ENCODE measurements at places on chromosomes 1 and 21.
A peak's percentile ranks its signal among the peaks of the same experiment; 100 is the strongest.

DNA sequence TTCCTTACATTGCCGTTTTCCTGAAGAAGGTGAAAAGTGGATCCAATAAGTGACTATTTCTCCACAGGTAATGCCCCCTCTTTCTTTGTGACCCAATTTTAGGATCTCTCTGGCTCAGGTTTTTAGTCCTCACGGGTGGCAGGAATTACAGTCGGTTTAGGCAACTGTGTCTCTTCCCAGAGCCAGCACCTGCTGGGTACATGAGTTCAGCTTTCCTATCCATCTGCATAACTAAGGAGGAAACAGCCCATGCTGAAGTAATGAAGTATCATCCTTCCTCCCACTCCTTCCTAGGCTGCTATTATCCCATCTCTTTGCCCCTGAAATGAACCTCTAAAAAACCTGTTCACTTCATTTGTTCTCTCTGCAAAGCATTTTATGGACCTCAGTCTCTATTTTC, 544.6 kb downstream of the NEGR1 start:
- DNase-seq = no peak

- no peak for DNase-seq
Observed at GRCh38 chr21:42635848-42636519, 17.4 kb upstream of the PDE9A start.

DNA sequence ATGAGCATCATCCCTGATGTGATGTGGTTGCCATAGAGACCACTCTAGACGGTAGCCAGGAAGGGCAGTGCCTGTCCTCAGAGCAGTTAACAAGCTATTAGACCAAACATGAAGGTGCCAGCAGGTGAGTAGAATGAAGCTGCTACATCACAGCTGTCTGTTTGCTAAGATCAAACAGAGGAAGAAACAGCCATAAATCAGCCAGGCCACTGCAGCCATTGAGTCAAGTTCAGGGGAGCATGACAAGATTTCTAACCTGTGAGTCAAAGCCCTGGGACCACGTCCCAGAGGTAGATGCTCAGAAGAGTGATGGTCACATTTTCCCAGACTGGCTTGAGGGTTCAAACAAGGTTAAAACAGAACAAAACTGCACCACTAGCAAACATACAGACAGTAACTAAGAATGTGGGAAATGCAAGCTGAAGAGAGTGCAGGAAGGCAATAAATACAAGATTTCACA, 450.6 kb upstream of the DAB1 start:
- no peak for DNase-seq

- peak; percentile 98 for DNase-seq
Observed at GRCh38 chr1:248858891-248859889, at the start of gene ZNF692. Gene ZNF692 (minus strand): TSS chr1:248859085. CDS start chr1:248858309, 776 bp downstream.

DNA sequence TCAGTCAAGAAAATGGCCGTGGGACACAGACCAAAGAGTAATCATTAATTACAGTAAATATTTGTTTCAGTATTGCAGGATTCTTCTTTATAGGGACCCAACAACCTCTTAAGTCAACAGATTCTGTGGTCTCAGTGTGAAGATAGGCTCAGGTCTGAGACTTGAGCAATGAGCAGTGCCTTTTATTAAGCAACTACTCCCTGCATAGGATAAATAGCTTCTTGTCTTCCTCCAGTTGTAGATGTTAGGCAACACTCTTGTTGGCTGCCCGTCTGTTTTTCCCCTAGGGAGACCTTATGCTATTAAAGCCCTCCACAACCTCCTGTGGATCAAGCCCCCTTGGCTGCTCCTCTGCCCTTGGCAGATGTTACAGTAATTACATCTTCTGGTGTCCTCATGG, 1.8 kb upstream of the OMA1 start:
- DNase-seq = no peak

DNA sequence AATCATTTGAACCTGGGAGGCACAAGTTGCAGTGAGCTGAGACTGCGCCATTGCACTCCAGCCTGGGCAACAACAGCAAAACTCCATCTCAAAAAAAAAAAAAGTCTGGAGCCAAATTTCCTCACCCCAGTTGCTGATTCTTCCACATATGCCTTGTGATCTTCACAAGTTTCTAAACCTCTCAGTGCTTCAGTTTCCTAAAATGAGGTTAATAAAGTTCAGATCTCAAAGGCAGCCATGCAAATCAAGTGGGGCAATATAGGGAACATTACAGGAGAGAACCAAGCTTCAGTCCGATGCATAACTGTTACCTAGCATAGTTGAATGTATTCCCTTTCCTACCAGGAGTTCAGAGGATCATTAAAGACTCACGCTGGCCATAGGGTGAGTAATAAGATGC, 4.8 kb downstream of the ITLN1 start:
- no peak for DNase-seq

GRCh38 chr1:228975238-228975907, 240.1 kb downstream of the RHOU start:
- no peak for DNase-seq

- DNase-seq = no peak
Observed at GRCh38 chr1:14142397-14143100, 442.6 kb downstream of the PRDM2 start.

- DNase-seq = no peak
Observed at GRCh38 chr1:30342535-30343141, 380.7 kb downstream of the MATN1 start.

DNA sequence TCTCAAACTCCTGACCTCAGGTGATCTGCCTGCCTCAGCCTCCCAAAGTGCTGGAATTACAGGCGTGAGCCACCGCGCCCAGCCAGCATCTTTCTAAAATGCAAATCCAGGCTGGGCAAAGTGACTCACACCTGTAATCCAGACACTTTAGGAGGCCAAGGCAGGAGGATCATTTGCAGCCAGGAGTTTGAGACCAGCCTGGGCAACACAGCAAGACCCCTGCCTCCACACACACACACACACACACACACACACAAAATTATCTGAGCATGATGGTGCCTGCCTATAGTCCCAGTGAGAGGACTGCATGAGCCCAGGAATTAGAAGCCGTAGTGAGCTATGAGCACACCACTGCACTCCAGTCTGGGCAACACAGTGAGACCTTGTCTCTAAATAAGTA, 16.8 kb upstream of the PABPC4 start:
- no peak for DNase-seq

DNA sequence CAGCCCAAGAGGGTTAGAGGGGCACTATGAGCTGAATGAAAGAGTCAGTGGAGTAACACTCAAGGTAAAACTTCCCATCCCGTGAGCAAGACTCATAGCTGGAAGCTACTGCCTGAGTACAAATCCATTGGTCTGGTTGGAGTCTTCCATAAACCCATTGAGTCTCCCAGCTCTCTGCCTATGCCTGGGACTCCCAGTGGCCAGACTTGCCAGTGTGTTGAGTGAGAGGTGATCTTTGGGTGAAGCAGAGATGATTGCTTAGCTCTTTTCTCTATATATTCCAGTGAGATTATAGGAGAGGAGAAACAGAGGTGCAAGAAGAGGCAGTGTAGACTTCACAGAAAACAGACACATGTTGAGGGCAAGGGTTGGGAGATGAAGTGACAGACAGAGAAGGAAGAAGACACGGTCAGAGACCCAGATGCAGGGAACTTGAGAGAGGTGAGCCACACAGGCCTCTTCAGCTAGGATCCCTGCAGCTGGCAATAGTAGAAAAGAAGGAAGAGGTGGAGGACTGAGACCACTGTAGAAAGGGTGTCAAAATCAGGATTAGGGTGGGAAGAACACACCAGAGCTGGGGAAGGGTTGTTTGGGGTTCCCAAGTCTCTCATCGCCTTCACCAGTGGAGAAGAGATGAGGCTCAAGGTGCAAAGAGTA, 3.7 kb downstream of the FOXD2 start:
- DNase-seq = no peak

GRCh38 chr1:44554706-44555105, 119.6 kb downstream of the TMEM53 start:
- no peak for DNase-seq

- peak; percentile 26 for DNase-seq
Observed at GRCh38 chr1:6358757-6359201, 34.8 kb downstream of the ACOT7 start.

GRCh38 chr1:202858331-202858730, 30.6 kb downstream of the RABIF start:
- no peak for DNase-seq

DNA sequence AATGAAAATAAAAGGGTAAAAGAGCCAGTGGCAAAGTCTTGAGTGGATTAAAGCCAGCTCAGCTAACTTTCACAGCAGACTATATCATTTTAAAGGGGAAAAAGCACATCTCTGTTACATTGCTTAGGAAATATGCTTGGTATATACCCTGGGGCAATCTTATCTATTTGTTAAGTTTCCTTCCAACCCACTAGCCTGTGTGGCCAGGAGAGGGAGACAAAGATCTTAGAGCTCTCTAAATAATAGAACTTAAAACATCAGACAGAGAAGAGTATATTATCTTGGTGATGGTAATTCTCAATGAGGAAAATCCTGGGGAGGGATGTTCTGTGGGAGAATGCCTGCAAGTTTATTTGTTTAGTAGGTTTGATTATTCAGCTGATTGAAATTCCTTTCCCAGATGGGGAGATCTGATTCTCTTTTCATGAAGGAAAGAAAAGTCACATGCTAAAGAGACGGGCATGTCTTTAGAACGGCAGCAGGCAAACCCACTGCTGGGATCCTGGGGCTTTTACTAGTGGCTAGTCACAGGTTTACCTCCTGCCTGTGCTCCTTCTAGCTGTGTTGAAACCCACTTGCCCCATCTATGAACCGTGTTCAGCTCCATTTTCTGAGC, 3.6 kb downstream of the KCNE2 start:
- peak; percentile 49 for DNase-seq

GRCh38 chr1:114979278-114979891, 50.2 kb upstream of the TSHB start:
- DNase-seq = peak; percentile 76

DNA sequence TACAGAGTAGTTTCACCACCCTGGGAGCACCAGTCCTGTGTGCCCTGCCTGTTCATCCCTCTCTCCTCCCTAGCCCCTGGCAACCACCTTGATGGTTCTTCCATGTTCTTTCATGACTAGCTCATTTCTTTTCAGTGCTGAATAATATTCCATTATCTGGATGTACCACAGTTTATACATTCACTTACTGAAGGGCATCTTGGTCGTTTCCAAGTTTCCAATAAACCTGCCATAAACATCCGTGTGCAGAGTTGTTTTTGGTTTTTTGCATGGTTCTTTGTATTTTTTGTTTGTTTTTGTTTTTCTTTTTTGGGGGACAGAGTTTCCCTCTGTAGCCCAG, 13.9 kb downstream of the TIAM1 start:
- no peak for DNase-seq

DNA sequence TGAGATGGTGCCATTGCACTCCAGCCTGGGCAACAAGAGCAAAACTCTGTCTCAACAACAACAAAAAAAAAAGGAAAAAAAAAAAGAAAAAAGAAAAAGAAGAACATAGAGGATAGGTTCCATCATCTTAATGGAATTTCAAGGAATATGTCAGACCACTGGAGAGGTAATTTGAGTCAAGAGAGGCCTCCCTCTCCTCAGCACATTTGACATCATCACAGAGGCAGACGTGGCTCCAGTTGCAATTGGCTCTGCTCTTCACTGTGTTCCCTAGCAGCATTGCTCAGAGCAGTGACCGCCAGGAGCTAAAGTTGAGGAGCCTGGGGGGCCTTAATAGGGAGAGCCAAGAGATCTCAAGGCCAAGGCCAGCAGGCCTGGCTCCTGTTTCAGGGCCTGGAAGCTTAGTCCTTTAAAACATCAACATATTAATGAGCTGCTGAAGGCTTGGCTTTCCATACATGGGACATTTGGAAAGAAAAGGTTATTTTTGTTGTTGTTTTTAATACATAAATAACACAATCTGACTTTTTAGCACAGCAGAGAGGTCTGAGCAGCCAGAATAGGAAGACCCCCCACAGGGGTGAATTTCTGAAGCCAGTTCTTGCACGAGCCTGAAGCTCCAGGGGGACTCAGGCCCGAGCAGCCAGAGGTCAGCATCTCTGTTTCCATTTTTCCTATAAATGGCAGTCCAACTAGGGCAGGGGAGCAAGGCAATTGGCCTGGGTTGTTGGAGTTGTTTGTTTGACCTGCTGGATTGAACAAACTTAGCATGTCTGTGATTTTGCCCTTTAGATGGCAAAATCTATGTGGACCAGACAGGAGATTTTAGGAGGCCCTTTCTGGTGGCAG, 118.3 kb upstream of the FGGY start:
- DNase-seq = no peak

GRCh38 chr1:221743416-221744208, 1.7 kb upstream of the DUSP10 start:
- no peak for DNase-seq

GRCh38 chr1:8969937-8970336, 24.3 kb downstream of the CA6 start:
- no peak for DNase-seq

- no peak for DNase-seq
Observed at GRCh38 chr1:11443961-11444658, 34.8 kb upstream of the DISP3 start.

GRCh38 chr1:209187589-209187988, 395.9 kb upstream of the CAMK1G start:
- no peak for DNase-seq

DNA sequence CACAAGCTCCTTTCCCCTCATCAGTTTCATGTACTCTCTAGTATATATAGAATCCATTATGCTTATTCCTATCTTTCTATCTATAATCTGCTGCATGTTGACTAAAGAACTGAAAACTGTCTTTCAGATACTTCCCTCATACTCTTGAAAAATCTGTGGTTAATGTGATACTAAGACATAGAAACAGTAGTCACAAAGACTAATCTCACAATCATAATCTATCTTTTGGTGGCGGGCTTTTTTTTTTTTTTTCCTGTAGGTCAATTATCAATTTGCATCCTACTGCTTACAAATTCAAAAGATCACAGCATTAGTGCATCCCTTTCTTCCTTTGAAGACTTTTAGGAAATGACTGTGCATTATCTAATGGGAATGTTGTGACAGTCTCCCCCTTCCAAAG, 4.7 kb downstream of the UBR4 start:
- DNase-seq = no peak

DNA sequence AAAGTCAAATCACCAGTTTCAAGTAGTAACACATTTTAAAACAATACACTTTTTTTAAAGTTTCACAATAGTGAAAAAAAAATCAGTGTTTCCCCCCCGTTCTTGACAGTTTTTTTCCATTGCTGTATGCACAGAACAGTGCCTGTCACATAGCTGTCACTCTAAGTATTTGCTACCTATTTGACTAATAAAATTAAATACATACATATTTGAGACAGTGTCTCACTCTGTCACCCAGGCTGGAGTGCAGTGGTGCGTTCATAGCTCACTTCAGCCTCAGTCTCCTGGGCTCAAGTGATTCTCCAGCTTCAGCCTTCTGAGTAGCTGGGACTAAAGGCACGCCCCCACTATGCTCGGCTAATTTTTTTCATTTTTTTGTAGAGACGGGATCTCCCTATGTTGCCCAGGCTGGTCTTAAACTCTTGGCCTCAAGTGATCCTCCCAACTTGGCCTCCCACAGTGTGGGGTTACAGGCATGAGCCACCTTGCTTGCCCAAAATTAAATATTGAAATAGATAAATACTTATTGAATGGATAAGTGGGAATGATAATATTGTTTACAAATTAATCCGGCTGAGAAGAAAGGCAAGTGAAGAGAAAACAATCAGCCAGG, 12.6 kb upstream of the RHBG start:
- no peak for DNase-seq

DNA sequence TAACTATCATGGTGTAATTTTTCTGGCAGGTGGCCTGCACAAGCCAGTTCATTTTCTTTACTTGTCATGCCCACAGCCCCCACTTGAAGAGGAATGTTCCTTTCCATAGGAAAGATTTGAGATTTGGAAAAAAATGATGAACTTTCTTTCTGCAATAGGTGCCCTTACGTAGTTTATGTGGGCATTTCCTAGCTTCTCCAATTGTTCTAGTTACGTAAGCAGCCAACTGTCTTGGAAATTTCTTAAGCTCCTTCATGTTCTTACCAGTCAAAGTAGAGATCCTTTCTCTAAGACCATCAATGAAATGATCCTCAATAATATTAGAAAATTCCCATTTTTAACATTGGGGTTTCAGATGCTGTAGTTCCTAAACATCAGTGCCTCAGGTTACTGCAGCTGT, 109.5 kb upstream of the F3 start:
- DNase-seq = no peak

Data from activated CD4-positive, alpha-beta T cell treated with anti-CD3 and anti-CD28 coated beads for 4 hours (primary cell).